ENCODE measurements at places on chromosomes 12 and 14. TPM values are rescaled to one million over a fixed set of nuclear protein-coding genes. Genes with fewer than 3 reads are reported as not detected.

- DNase-seq = no peak
These were observed 32.8 kb upstream of the CLMN start for GRCh38 chr14:95352481-95352880.

DNA sequence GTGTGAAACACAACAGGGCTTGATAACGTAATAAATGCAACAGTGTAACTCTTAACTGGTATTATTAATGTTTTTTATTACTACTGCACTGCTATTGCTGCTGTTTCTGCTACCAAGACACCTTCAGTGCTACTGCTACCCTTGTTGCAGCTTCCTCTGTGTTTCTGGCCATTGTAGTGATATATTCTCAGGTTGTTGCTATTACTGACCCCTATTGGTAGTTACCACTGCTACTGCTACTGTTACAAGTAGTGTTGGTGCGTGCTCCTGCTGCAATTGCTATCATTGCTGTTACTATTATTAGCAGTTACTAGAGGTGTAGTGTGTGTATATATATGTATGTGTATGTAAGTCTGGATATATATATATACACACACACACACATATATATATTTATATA is 87.2 kb upstream of the PTPRB start:
- DNase-seq = peak; percentile 10

DNA sequence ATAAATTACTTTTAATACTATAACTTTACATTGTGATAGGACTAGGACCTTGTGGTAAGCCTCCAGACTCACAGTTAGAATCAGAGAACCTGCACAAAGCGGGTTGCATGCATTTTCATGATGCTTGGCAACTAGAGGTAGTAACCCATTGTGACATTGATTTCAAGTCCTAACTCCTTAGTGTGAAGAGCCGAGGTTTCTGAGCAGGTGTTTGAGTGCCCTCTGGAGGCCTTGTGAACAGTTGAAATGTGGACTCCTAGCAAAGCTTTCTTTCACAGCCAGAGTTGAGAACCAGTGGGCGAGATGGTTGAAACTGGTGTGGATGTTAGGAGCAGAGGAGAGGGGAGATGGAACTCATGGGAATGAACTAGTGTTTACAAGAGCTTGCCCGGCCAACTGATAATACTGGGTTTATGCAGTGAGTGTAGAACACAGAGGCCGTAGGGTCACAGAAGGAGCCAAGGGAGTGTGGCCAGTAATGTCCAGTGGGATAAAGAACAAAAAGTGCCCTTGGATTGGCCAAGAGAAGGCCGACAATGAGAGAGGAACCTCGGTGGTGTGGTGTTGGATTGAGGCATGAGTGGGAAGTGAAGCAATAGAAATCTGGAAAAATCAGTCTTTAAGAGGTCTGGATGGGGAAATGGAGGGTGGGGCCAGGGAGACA is 10.9 kb downstream of the ZNF664 start:
- peak; percentile 45 for DNase-seq

P2RX2 gene
- not detected for total RNA-seq

NRIP2 gene
- not detected for total RNA-seq

GRCh38 chr14:101926085-101926484 is 38.3 kb upstream of the DYNC1H1 start:
- DNase-seq = no peak

- peak; percentile 61 for DNase-seq
These were observed 177.9 kb downstream of the RBM19 start for GRCh38 chr12:113788020-113788856.

GRCh38 chr14:106141242-106142220 is 615.1 kb downstream of the TMEM121 start:
- DNase-seq = no peak

GRCh38 chr14:85243321-85243720 is 286.6 kb upstream of the FLRT2 start:
- DNase-seq = no peak

GSC gene
- total RNA-seq = not detected

GRCh38 chr14:104870368-104871144 is 5.5 kb downstream of the CEP170B start:
- DNase-seq = no peak

ADAM21 gene
- total RNA-seq = 0.41 TPM

- no peak for DNase-seq
These were observed 516.7 kb upstream of the TMEM132C start for GRCh38 chr12:127750076-127750840.

GRCh38 chr12:96636895-96637294 is 147.5 kb downstream of the CFAP54 start:
- DNase-seq = no peak

FLRT2 gene
- 3.6 TPM for total RNA-seq

DNA sequence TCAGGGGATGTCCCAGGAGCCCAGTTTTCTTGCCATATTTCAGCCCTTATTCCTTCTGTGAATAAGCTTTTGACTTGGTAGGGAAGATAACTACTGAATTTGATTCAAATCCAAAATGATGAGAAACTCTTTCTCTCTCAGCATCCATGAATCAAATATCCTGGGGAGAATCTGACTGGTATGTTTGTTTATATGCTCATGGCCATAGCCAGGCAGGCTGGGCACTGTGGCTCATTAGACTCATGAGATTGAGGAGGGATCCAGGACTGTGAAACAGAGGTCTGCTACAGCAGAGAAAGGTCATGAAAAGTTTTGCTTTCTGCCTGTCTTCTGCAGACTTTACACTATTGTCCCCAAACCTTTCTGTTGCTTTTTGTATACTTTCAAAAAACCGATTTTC is 346.4 kb upstream of the ATP2B1 start:
- peak; percentile 5 for DNase-seq

GRCh38 chr12:2958432-2959191 is 585 bp upstream of the TEAD4 start:
- DNase-seq = peak; percentile 47

DNA sequence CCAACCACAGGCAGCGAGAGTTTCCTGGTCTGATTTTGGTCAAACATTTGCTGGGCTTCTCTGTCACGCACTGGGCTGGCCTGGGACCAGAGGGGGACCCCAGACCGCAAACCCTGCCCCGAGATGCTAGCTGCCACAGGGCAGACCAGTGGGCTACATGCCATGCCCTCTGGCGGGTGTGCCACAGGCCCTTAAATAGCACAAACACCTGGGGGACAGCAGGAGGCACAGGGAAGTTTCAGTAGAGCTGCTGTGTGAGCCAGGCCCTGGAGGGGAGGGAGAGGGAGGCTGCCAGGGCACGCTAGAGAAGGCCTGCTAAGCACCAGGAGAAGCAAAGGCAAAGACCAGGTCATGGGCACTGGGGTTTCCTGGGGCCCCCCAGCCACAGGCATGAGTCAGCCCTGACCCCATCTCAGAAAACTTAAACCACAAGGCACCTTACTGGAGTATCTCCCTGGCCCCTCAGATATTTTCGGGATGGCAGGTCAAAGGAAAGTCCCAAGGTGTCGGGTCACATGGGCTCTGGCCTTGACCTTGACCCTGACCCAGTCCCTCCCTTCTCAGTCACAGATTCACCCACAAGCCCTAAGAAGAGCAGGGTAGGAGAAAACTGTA is 29.2 kb downstream of the ITPK1 start:
- DNase-seq = no peak

LRRC43 gene
- not detected for total RNA-seq

RARG gene
- 25.0 TPM for total RNA-seq

ZDHHC22 gene
- total RNA-seq = not detected

- DNase-seq = no peak
These were observed 2.6 kb downstream of the BBS10 start for GRCh38 chr12:76345569-76345968.

DNA sequence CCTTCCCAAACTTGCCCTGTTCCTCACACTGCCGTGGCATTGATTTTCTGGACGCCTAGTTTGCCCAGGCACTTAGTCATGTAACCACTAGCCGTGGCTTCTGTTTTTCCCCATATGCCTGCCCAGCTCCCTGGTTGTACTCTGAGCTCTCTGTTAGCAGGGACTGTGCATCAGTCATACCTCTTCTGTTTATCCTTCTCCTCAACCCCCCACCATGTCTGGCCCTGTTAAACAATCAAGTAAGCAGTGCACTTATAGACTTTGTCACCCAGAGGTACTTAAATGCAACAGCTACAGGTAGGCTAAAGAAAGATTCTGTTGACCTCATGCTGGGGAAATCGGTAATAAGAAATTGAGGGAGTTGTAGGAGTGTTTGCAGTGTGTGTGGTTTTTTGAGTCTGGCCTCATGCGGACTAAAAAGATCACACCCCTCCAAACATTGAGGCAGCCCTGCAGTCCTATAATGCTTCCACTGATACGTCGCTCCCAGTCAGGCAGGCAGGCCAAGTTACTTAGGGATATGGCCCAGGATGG is 17.0 kb downstream of the UBE3B start:
- no peak for DNase-seq

DNA sequence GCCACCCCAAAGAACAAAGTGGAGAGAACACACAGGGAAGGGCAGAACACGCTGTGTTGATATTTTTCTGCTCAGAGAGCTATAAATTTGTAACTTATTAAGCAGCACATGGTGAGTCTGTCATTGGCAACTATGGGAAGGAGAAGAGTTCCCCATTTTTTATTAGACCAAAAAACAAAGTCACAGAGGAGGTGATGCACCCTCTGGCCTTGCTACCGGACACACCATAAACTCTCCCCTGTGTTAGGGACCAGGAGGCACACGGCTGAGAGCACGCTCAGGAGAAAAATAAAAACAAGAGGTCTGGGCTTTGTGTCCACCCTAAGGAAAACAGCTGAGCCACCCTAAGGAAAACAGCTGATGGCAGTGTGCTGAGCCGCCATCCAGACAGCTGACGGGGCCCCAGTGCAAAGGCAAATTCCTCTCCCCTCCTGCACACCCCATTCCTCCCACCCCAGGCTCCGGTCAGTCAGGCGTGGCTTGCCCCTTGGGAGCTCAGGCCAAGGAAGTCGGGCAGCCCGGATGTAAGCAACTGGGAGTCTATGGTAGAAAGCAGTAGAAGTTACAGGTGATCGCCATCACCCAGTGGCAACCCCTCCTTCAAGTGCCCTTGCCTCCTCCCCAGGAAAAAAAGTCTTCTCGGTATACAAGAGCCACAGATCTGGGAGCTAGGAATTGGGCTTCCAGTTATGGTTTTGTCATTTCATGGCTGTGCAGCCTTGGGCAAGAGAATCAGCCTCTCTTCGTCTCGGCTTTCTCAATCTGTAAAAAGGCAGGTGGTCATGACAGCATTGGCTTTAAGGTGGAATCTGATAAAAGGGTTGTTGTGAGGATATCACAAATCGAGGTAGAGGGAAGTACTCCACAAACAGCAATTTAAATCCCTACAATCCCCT is 2.4 kb downstream of the PXN start:
- DNase-seq = peak; percentile 39
